Gastroesophageal sphincter (tissue), 4 donors: ENCODE measurements at places on chromosomes 5 and 9. TPM values are rescaled to one million over a fixed set of nuclear protein-coding genes. Genes with fewer than 3 reads are reported as not detected.

DNA sequence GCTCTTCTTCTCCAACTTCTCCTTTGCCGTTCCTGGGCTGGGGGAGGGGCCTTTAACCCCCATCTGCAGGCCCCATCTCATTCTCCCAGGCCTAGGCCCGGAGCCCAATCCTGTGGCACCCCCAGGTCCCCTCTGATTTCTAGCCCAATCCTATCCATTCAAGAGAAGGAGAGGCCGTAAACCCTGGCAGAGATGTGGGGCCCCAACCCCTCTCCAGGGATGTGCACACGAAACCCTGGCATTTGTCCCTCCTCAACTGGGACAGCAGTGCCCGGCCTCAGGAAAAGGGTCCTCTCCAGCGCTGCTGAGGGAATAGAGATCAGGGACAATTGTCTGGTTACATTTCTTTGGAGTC is 24.2 kb upstream of the ADAMTS2 start:
- ATAC-seq: no peak

GRCh38 chr5:111563031-111563822 is 50.9 kb upstream of the STARD4 start:
- ATAC-seq: peak; percentile 50

- no peak for ATAC-seq
Measured at GRCh38 chr9:120478208-120478607, 101.8 kb downstream of the CDK5RAP2 start.

DNA sequence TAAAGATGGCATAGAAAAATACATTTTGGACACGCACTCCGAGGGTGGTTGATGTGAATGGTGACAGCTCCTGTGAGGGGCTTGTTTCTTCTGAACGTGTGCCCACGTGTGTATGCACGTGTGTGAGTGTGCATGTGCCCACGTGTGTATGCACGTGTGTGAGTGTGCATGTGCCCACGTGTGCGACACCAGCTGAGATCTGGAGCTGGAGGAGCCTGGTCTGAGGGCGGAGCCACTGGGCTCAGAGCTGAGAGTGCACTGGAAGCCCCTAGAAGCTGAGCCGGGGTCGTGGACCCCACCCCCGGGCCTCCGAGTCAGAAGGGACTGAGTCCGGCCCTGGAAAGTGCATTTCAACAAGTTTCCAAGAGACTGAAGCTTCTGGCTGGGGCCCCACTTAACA is 282.5 kb upstream of the IRX4 start:
- no peak for ATAC-seq

GRCh38 chr9:83972286-83972685 is 7.7 kb downstream of the HNRNPK start:
- no peak for ATAC-seq

Gene PPP3R2
- not detected for total RNA-seq

GRCh38 chr5:160660132-160660531 is 191.9 kb downstream of the ATP10B start:
- no peak for ATAC-seq

GRCh38 chr9:137791947-137792346 is 85.6 kb upstream of the CACNA1B start:
- no peak for ATAC-seq

Gene TAF11L10
- not detected for total RNA-seq

Gene EDIL3
- total RNA-seq: 14.3 TPM

Gene DENND1A
- total RNA-seq: 33.6 TPM

GRCh38 chr5:21140987-21141386 is 1153.0 kb upstream of the CDH18 start:
- ATAC-seq: no peak

DNA sequence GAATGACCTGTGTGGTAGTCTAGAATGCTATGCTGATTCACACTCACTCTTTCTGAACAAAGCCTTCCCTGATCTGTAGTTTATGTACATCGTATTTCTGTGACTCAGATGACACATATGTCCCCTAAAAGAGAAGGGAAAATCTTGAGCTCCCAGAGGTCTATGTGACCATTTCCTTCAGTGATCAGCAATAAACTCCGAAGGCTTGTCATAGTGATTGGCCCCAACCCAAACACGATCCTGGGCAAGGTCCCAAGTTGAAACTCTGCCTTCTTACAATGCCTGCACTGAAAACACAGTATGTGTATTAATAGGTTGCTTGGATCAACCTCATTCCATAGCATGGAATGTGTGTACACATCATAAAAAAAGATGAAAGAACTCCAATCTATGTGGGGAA is 685.8 kb downstream of the MAT2B start:
- no peak for ATAC-seq

Gene ACTBL2
- not detected for total RNA-seq

GRCh38 chr5:164013077-164013670 is 507.8 kb downstream of the MAT2B start:
- no peak for ATAC-seq

DNA sequence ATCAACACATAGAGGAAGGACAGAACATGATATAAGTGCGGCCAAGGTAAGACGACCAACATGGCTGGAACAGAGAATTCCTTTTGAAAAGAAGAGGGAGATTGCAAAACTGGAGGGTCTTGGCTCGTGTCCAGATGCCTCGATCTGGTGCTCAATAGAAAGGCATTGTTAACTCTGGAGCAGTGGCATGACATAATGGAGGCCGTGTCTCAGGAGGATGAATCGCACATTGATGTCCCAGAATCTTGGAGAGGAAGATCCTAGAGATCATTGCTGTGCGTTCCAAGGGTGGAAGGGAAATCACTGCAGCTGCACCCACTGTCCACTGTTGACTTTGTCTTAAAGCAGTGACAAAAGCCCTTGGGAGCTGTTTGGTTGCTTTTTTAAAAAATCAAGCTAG is 30.9 kb downstream of the GRAMD2B start:
- no peak for ATAC-seq

Gene SYK
- total RNA-seq: 4.0 TPM

DNA sequence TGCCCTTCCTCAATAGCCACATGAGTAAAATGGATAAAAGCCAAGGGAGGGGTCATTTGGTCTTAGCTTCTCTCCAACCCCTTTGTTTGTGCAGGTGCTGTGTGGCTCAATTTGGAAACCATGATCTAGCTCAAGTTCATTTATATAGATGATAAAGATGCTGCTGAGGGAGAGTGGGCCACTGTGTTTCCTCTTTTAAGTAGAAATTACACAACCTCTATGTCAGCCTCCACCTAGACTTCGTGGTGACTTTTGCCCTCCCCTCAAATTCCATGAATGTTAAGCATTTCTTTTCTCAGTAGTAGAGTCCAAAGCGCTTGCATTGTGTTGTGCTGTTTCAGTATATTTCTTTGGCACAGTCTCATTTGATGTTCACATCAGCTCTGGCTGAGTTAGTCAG is 241.4 kb downstream of the ARHGAP26 start:
- no peak for ATAC-seq

Gene STPG3
- not detected for total RNA-seq

GRCh38 chr9:124665391-124666058 is 105.6 kb downstream of the NR6A1 start:
- no peak for ATAC-seq

DNA sequence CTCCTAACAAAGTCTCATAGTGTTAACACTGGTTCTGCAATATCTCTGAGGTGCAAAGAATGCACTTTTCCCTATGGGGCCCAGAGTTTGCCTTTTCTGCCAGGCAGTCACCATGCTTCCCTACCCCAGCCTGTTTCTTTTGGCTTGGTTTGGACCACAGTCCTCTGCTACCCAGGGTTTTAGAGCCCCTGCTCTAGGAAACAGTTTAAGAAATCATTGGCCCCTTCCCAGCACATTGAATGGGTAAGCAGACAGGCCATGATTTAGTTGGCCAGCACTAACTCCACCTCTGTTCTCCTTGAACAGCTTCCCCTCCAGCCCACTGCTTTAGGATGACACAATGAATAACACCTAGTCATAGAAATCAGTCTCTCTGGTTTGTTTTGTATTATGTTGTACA is 73.2 kb downstream of the UBAP1 start:
- no peak for ATAC-seq

GRCh38 chr5:133933670-133934295 is 34.6 kb downstream of the C5orf15 start:
- no peak for ATAC-seq

Gene SPATA31D4
- not detected for total RNA-seq

Gene SLC30A5
- 33.7 TPM for total RNA-seq

DNA sequence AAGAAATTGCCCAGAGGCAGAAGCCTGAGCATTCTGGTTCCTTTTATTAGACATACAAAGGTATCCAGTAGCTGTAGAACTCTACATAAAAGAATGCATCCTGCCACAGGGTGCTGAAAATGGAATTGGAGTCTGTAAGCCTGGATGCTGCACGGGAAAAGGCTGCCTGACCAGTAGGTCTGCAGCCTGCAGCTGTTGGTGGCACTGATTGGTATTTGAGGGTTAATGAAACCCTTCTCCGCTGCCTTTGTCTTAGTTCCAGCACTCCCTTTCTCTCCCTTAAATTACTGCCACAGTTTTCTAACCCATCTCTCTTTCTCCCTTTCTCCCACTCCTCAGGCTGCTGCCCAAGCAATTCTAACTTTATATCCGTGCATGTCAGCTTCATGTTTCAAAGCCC is 64.7 kb downstream of the BRINP1 start:
- no peak for ATAC-seq

Gene IL4
- total RNA-seq: not detected
